AG20443 (cell line): ENCODE measurements at places on chromosomes 12 and 14.

- DNase-seq = no peak
These were observed 219.6 kb upstream of the C14orf180 start for GRCh38 chr14:104359969-104360442.

DNA sequence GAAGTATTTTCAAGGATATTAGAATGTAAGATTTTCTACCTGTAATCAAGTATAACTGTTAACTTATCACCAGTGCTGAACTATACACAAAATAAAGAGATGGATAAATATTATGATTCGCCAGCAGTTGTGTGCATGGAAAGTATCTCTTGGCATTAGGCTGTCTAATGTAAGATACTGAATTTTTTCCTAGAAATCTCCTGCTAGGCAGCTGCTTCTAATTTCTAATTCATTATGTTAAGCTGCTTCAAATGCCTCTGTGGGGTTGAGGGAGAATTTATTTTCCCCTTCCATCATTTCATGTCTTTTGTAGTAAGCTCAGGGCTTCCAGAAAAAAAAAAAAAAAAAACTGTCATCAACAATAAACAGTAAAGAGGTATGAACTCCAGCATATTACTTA is 516.0 kb downstream of the DIO2 start:
- no peak for DNase-seq

- DNase-seq = no peak
These were observed 197.6 kb downstream of the PHETA1 start for GRCh38 chr12:111171345-111171744.

DNA sequence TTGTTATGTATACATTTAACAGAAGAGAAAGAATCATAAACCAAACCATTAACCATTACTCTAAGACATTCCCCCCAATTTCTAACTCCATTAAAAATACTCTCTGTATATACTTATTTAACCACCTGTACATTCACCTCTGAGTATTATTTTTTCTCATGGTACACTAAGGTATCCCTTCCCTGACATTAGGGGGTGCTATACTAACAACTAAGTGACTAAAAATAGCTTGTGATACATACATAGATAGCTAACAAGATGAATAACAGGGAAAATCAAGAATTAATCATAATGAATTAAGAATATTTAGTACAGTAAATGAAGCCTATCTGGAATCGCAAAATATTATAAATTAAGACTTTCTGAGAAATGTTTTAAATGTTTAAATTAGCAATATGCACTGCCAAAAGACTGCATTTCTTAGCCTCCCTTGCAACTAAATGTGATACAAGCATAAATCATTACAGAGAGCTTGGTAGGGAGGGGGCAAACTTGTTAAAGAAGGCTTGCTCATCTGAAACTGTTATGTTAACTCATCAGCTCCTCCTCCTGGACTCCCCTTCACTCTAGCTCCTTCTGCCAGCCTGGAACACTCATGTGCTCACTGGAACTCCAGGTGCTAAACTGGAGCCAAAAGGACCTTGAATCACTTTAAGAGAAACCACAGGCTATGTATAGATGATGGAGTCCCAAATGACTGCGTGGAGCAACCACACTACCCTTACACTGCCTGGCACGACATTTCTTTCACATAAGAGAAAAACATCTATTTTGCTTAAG is 14.9 kb downstream of the C2CD5 start:
- DNase-seq = no peak

- DNase-seq = no peak
These were observed 1.4 kb downstream of the APAF1 start for GRCh38 chr12:98646294-98647090.

- DNase-seq = no peak
These were observed 10.0 kb downstream of the SEL1L start for GRCh38 chr14:81523616-81524015.

GRCh38 chr14:37969511-37969979 is 238.2 kb upstream of the SSTR1 start:
- DNase-seq = no peak

- no peak for DNase-seq
These were observed at the start of gene BIN2 for GRCh38 chr12:51323966-51324895. BIN2 (minus strand) TSS chr12:51324174; CDS start chr12:51324102, 72 bp downstream.

DNA sequence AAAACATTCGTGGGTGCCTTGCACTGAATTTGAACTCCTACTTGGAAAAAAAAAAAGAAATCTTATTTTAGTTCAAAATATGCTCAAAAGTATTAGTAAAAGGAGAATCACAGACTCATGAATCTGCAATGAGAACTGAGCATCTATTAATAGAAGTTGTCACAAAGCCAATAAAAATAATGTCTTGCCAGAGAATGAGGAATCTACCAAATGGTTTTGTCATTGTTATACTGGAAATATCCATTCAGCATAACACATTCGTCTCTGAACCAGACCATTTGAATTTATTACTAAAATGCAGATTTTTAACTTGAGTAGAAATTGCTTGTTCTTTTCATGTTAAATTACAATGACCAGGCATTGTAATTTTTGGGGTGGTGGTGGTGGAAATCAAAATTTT is 11.6 kb upstream of the PTPRB start:
- peak; percentile 56 for DNase-seq

DNA sequence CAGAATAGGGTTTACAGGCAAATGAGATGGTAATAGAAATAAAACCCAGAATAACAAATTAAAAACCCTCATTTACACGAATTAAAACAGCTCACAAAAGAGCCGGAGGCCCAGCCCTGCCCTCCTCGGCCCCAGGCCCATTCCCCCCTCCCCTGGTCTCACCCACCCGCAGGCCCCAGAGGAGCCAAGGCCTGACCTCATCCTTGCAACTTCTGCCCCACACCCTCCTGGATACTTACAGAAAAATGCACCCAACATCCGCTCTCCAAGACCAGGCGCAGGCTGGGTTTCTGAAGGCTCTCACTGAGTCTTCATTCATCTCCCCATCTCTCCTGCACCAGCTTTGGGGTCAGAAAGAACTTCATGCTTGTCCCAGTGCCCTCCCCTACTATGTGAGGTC is 16.2 kb upstream of the VSX2 start:
- no peak for DNase-seq

DNA sequence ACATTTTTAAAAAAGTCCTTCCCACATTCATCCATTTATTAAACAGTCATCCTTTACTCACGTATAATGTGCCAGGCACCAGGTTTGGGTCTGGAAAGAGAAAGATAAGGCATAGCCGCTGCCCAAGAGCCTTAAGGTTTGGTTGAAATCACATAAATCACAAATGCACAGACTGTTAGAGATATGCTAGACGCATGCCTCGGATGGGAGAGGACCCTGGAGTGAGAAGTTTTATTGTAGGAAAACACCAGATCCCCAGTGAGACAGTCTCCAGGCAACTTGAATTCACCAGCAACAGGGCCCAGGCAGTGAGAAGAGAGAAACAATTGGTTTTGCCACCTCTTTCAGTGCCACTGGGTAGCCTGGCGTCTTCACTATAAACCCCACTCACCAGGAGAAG is 305.9 kb upstream of the AMIGO2 start:
- DNase-seq = no peak

DNA sequence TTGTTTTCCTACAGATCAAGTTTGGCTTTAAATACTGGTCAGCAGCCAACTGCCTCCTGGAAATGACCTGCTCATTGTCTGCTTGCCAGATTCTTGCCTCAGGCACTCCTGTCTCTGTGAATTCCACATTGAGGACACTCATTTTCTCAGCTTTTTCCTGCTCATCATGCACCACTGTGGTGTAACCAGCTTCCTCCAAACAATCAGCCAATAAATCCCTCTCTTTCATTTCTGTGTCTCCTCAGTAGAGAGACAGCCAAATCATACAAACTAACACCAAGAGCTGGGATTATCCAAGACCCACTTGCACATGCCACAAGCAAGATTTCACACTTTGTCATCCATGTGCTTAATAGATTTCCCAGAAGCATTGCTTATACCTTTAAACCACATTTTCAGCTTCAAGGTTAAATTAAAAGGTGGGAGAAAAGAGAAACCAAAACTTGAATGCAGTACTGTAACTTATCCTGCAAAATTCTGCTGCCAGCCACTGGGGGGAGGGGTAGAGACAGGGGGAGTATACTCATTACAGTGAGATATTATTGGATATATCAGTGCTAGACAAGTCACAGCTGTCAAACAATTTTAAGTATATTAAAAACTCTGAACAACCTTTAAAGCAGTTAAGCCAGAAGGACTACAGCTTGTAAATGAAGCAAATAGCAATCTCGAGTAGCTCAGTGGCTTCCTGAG is 105.0 kb downstream of the PPP2R5E start:
- DNase-seq = peak; percentile 88

GRCh38 chr14:39704594-39704993 is 272.4 kb upstream of the FBXO33 start:
- DNase-seq = no peak

DNA sequence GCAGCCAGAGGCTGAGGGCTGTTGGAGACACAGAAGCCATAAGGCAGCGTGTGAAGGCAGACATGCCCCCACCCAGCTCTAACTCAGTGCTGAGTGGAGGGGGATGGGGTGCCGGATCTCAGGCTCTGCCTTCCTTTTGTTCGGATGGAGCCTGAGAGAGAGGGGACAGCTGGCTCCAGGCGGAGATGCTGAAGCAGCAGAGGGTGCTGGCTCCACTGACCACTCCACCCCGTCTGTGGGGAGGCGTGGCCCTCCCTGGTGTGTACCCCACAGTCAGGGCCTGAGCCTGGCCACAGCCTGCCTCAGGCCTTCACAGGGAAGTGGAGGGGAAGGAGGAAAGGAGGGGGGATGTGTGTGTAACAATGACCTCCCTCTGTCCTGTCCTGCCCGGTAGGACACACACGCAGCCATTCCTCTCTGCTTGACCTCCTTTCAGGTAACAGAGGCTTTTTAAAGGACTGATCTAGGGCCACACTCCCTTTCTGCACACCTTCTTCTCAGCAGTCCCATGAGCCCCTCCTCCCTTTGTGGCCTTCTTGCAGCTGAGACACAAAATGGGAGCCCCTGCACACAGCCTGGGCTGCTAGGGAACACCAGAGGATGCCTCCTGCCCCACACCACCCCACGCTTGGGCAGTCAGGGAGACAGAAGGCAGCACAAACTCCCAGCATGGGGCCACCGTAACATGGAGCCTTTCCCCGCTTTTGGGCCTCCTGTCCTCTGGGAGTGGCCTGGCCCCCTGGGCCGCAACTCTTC is 9.6 kb upstream of the ENDOU start:
- no peak for DNase-seq

- DNase-seq = peak; percentile 14
These were observed 34.1 kb upstream of the CIT start for GRCh38 chr12:119911182-119911581.

GRCh38 chr14:43001731-43002130 is 1395.1 kb downstream of the LRFN5 start:
- no peak for DNase-seq

- DNase-seq = no peak
These were observed 10.0 kb downstream of the NUAK1 start for GRCh38 chr12:106128585-106129328.

DNA sequence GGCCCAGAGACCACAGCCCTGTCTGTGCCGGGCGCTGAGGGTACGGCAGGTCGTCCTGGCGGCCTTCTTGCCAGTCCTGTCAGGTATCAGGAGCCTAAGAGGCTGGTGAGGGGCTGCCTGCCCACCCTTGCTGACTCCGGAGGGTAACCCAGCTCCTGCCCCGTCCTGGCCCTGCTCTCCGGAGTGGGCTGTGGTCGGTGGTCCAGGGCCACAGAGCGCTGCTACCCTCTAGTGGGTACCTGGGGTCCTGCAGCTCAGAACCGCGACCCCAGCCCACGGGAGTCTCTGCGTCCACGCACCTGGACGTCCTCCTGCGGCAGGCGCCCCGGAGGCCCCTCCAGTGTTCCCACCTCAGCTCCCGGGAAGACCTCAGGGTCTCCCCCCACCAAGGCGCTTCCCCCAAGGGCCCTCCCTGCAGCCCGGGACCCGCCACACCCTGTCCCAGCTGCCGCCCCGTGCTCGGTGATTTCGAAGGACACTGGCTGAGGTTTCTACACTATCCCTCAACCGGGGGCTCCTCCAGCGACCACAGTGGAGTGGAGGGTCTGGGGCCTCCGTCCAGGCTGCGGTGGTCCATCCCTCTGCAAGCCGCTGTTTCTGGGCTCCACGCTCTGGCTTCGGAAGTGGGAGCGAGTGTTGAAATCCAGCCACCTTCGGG is 75.9 kb upstream of the FBRSL1 start:
- DNase-seq = no peak
